Stimulated activated CD4-positive, alpha-beta T cell treated with anti-CD3 and anti-CD28 coated beads, Interleukin-2, amount 100 ng/mL, for 24 hours (primary cell): ENCODE measurements at places on chromosomes 2 and 18.

GRCh38 chr2:31049264-31049663 is 89.0 kb downstream of the GALNT14 start:
- DNase-seq, result no peak

DNA sequence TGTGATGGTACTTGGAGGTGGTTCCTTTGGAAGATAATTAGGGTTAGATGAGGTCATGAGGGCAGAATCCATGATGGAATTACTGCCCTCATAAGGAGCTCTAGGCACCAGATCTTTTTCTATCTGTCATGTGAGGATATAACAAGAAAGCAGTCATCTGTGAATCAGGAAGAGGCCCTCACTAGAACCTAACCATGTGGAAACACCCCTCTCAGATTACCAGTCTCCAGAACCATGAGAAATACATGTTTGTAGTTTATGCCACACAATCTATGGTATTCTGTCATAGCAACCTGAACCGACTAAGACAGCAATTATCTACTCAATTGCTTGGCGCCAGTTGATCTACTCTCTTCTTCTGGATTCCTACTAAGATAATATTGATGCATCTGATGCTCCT is 2.4 kb upstream of the SERPINB10 start:
- DNase-seq, result no peak

GRCh38 chr18:73653251-73653650 is 494.4 kb downstream of the FBXO15 start:
- no peak for DNase-seq

DNA sequence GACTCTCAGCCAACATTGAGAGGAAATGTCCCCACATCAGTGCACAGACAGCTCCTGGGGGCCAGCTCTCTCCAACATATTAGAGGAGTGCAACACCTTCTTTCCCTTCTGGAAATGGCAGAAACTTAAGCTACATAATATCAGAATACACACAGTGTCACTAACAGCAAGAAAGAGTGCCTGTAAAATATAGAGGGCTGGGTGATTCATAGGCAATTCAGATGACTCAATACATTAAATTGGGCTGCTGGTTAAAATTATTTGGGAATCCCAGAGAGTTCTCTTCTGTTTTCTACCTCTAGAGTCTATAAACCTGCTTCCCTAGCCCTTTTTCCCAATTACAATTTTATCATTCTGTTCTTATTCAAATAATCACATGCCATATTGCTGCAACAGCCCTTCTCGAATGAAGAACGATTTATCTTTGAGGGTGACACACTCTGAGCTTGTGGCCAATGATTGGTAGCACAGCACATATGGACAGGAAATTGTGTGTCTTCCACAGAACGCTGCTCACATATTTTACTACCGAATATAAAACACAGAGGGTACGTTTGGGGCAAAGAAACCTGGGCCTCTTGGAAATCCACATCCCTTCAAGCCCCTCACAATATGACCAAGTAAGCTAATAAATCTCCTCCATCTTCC is 381.2 kb downstream of the MBD2 start:
- no peak for DNase-seq

DNA sequence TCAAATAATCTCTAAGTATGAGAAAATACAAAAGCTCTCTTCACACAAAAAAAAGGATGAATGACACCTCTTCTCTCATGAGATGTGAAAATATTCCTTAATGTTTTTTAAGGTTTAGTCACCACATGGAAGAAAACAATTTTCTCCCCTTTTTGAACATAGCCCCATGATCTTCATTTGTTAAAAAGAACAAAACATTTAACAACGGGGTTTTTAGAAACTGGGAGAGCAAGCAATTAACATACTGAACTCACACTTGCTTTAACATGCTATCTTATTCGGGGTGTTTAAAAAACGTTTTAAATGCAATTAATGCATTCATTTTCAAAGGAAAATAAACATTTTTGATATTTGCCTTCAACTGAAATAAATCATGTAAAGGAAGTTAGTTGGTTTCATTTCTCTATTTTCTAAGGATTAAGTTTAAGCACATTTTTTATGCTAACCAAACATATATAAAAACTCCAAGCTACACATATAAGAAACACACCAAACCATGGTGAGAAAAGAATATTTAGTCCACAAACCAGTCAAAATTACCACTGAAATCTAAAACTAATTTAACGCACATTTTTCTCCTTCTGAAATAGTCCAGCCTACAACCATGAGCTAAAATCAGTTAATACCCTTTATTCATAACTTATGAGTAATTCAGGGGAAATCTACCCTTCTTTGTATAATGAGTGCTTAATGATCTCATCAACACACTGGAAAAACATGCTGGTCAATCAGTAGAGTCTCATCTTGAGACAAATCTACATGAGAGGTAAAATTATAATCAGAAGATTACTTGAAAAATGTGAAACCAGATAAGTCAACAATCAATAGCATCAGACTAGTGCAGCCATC is 8.2 kb downstream of the FBXO11 start:
- no peak for DNase-seq

- DNase-seq, result no peak
These were observed 86.1 kb downstream of the FARSB start for GRCh38 chr2:222569826-222570225.

DNA sequence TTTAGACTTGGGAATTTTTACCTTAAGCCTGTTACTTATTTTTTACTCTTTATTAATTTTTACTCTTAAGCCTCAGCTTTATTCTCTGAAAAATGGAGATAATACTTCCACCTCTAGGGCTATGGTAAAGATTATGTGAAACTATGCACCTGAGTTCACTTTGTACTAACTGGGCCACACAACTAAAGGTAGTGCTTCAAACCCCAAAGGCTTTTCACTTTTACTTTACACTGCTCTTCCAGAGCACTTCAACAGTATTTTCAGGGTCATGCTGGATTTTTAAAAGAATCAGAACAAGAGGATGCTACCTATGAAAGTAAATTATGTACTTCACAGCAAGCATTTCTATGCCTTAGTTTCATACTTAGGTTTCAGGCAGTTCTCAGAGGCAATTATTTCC is 27.8 kb downstream of the MEX3C start:
- DNase-seq, result no peak

DNA sequence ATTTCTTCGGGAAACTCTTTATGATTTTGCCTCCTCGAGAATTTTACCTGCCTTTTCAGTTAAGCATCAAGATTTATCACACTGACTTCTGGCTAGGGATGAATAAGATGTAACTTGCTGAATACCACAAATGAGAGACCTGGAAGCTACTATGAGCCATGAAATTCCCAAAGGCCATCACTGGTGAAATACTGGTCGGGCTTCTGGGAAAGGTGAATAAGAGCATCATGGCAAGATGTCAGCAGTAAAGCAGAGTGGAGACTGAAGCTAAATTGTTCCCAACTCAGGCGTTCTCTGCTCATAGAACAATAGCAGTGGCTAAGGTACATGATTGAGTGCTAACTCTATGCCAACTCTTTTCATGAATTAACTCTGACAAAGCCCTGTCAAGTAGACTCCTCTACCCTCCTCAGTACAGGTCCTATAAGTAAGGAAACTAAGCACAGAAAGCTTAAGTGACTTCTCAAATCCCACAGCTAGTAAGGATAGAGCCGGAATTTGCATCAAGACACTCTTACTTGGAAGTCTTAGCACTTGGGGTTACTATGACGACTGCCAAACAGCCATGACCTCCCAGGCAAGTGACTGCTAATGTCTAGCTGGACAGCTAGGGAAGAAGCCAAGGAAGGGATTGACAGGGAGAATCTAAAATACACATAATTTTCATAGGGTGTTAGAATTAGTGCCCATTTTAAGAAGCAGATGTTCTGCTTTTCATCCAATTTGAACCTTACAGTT is 22.7 kb upstream of the DSC3 start:
- DNase-seq, result no peak

DNA sequence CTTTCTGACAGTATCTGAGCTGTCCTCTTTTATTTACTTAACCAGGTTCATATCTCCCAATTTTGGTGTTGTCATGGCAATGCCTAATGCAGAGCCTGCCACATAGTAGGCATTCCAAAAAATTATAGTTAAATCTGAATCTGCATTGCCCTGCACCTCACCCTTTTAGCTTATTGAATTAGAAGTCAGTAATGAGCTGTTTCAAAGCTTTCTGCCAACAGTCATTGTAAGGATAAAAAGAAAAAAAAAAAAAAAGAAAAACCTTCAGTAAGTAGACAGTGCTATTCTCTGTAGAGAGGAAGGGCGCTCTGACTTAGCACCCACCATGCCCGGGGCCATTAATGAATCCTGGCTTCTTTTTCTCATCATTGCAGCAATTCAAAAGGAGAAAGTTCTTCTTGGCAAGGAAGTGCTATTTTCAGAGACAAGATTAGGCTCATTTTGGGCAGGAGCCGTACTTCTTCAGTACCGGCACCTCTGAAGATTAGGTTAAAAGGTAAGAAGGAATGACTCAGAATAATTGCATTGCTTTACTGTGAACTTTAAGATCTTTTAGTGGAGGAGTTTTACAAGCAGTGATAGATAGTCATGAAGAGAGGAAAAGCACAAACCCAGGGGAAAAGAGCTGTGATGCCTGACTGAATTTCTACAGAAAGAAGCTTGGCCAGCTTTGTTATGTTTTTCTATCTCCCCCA is 2041.2 kb upstream of the PIK3C3 start:
- no peak for DNase-seq

DNA sequence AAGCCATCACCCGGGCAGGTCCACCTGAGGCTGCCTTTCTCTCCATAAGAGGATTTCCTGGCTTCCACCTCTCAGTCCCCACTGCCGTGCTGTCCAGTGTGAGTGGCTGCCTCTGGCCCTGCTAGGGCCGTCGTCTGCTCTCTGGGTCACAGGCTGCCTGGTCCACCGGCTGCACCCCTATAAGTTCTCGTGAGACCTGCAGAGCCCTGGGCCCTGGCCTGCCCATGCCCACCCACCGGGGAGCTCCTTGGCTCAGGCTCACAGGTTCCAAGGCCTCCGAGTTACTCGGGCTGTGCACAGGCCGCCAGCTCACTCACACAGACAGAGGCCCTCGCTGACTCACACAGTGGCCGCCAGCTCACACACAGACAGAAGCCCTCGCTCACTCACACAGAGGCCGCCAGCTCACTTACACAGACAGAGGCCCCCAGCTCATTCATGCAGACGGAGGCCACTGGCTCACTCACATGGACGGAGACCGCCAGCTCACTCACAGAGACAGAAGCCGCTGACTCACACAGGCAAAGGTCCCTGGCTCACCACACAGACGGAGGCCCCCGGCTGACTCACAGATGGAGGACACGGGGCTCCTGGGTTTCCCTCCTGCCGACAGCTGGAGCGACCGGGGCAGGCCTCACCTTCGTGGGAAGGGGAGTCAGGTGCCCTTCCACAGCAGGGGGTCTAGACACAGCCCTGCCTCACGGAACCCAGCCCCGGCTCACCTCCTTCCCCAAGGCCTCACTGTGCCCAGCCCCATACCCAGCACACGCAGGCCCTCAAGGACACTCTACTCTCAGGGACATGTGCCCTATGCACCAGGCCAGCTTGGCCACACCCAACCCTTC is 334.1 kb upstream of the MYT1L start:
- no peak for DNase-seq

- DNase-seq, result no peak
These were observed 102.9 kb downstream of the CDH2 start for GRCh38 chr18:28074076-28074475.

DNA sequence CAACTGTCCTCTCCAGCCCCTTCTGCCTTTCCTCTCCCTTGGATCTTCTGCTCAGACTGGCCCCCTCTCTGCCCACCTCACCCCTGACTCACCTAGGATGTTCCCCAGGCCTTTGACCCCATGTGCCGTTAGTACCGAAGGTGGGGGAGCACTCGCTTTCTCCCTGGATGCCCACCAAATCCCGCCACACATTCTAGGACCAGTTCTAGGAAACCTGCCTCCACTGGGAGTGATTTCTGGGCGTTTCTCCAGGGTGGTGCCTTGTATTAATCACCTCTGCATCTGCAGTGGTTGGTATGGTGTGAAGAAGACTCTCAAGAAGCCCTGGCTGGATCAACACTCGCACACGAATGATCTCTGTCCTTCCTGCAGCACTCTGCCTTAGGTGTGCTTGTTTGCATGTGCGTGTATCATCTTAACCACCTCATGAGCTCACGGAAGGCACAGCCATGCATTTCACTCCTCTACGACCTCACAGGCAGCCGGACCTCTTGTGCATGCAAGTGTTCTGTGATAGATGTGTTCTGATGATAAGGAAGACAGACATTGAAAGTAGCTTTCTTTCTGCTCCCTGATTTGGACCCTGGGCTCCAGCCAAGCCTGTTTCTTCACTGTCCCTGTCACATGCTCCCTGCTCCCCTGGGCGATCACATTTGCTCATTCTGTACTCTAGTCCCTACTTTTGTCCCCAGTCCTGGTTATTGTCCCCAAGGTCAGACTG is 69.4 kb downstream of the LIPG start:
- no peak for DNase-seq

GRCh38 chr2:57720728-57721627 is 325.6 kb upstream of the VRK2 start:
- peak; percentile 25 for DNase-seq

DNA sequence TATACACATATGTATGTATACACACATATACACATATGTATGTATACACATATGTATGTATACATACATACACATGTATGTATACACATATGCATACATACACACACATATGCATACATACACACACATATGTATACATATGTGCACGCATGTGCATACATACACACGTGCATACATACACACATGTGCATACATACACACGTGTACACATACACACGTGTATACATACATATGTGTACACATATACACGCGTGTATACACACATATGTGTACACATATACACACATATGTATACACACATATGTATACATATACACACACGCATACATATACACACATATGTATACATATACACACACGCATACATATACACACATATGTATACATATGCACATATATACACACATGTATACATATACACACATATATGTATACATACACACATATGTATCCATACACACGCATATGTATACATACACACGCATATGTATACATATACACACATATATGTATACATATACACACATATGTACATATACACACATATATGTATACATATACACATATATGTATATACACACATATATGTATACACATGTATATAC is 21.5 kb downstream of the NABP1 start:
- no peak for DNase-seq

DNA sequence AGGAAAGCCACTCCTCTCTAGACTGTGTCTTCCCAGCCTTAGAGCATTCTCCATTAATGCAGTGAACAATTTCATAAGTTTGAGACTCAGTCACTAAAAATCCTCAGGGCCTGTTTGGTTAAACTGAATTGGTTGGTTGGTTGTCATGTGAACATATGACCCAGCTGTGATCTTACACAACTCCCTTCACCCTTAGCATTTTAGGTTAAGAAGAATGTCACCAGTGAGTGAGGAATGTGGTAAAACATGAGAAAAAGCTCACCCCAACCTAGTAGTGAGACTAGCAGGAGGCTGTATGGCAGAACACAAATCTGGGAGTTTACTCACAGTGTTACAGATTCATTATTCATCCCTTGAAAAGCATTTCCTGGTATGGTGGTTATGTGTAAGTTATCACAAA is 32.4 kb downstream of the LHCGR start:
- DNase-seq, result no peak
